Activated T-cell treated with anti-CD3 and anti-CD28 coated beads, Interleukin-2, amount 50 U/mL, for 72 hours (primary cell): ENCODE measurements at places on chromosomes 16 and 17. TPM values are rescaled to one million over a fixed set of nuclear protein-coding genes. Genes with fewer than 3 reads are reported as not detected.

Gene LYRM9
- 11.3 TPM for total RNA-seq

Gene MYH1
- not detected for total RNA-seq

Gene TMEM95
- total RNA-seq, result not detected

Gene TMED6
- total RNA-seq, result 3.3 TPM

Gene PPM1E
- total RNA-seq, result 0.07 TPM

Gene CA4
- total RNA-seq, result not detected
